Activated T-cell treated with anti-CD3 and anti-CD28 coated beads, Interleukin-2, amount 50 U/mL, for 48 hours (primary cell): ENCODE measurements at places on chromosomes 6 and 20.

DNA sequence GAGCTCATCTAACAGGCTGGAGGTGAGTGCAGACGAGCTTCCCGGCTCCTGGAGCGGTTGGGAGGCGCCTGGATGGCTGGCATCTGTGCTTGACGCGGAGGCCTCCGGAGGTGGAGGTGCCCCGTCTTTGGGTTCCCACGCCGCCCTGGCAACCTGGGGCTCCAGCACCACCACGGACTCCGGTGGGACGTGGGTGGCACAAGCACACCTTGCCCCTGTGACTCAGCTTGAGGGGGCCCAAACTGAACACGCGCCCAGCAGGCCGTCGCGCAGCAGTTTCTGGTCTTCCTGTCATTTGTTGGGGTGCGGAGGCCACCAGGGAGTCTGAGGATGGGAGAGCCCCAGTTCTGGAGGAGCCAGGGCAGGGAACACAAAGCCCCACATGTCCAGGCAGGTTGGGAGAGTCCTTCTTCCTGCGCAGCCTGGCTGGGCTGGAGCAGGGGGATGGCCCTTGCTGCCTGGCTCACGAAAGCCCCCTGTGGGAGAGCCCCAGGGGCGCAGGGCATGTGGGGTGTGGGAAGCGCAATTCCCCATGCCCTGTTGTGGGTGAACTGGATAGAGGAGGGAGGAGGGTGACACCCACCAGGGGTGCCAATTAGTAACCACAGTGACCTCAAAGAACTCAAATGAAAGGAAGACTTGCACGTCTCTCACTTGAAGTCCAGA lies 1378.6 kb upstream of the DEFB115 start:
- DNase-seq = no peak

DNA sequence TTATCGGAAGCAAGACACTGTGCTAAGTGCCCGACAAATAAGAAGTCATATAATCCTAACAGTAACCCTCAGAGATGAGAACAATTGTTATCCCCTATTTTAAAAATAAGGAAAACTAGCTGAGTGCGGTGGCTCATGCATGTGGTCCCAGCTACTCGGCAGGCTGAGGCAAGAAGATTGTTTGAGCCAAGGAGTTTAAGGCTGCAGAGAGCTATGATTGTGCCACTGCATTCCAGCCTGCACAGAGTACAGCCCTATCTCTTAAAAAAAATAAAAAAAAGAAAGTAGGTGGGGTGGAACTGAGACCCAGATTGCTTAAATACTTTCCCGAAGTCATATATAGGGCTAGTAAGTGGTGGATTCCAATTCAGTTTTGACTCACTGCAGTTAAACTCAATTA lies 84.7 kb downstream of the UST start:
- DNase-seq = no peak

DNA sequence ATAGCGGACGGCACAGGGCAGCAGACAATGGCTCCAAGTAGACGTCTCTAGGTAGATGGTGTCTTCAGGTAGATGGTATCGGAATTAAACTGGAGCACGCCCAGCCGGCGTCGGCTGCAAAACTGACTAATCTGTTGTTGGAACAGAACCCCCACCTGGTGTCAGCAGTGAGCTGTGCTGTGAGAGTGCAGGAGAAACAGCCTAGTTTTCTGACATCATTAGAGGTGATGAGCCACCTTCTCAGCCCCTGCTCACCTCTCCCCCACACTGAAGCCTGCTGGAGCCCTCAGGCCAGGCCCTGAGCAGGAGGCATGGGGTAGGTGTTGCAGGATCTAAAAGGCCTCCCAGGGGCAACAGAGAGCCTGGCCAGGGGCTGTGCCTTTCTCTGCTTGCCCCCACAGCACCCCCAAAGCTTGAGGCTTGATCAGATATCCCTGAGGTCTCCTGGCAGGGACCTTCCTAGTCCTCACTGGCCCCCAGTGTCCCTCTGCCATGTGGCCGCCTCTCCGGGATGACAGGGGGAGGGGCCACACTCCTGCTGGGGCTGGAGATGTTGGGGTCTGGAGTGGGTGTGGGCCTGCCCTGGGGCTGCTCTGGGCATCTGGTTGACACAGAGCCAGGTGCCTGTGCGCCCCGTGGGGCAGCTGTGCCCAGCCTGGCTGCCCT lies 6.9 kb upstream of the HELZ2 start:
- DNase-seq = peak; percentile 72

GRCh38 chr20:24598996-24599395 lies 129.6 kb downstream of the SYNDIG1 start:
- no peak for DNase-seq

- DNase-seq = no peak
These were observed 167.0 kb downstream of the TBX18 start for GRCh38 chr6:84597238-84597875.

GRCh38 chr6:106849120-106849519 lies 125.4 kb downstream of the CD24 start:
- no peak for DNase-seq

DNA sequence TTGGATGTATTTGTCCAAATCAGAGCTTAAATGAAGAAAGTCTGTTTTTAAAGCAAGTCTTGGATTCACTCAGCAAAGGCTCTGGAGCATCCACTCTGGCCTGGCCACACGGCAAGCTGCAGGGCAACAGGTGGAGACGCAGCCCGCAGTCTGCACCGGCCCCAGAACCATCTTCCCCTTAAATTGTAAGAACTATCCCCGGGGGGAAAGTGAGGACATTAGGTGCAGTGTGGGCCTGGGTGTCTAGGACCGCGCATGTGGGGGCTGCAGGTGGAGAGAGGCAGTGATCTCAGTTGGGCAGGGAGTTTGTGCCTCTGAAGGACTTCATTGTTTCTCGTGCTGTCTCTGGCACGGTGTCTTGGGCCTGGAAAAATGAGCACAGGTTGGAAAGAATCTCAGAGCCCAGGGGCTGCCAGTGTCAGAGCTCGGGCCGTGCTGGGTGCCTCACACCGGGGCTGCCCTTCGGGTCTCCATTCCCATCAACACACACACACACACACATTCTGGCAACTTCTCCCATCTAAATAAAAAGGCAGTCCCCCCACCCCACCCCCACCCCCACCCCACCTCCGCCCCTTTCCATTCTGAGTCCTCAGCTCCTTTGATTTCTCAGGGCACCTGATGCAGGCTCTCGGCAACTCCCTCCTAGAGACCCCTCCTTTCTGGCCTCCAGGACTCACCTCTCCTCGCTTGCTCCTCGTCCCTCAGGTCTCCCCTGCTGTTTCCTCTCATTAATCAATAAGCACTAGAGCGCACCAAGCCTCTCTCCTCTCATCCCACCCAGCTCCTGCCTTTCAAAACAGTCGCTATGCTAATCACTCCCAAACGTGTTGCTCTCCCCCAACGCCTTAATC lies 48.4 kb downstream of the FOXF2 start:
- DNase-seq = no peak

DNA sequence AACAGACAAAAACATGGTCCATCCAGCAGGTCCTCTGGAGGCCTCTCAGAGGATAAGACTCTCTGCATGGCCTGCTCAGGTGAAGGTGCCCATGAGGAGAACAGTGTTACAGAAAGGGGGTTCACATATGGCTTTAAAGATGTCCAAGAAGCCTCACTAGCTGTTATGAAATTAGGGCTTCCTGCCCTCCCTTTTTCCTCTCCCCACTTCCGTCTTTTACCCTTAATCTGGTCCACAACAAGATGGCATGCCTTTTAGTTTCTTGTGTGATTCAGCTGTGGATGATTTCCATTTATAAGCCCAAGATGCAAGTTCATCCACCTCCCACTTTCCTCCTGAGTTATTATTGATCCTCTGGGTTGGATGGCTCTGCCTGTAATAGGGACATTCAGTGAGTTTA lies 14.0 kb downstream of the GCNT2 start:
- no peak for DNase-seq

GRCh38 chr20:53847139-53847836 lies 223.1 kb downstream of the BCAS1 start:
- no peak for DNase-seq

GRCh38 chr6:88449770-88450169 lies 283.6 kb upstream of the CNR1 start:
- no peak for DNase-seq
